Stimulated activated CD4-positive, alpha-beta T cell treated with anti-CD3 and anti-CD28 coated beads, Interleukin-1b, Interleukin-23, amount 100 ng/mL, for 24 hours (primary cell): ENCODE measurements at places on chromosomes 11 and 22.

GRCh38 chr22:24230911-24231656 lies 13.8 kb downstream of the GGT5 start:
- DNase-seq: peak; percentile 35

GRCh38 chr11:12266943-12267342 lies 110.4 kb upstream of the PARVA start:
- no peak for DNase-seq

GRCh38 chr11:96486890-96487611 lies 97.2 kb downstream of the JRKL start:
- no peak for DNase-seq

- no peak for DNase-seq
Measured at GRCh38 chr22:32308934-32309333, 48.7 kb upstream of the RFPL3 start.

- DNase-seq: no peak
Measured at GRCh38 chr11:124612567-124613246, 1.5 kb downstream of the PANX3 start.

GRCh38 chr11:71151561-71151960 lies 100.8 kb downstream of the SHANK2 start:
- no peak for DNase-seq

GRCh38 chr11:128865490-128865889 lies 1.6 kb downstream of the KCNJ1 start:
- DNase-seq: no peak

DNA sequence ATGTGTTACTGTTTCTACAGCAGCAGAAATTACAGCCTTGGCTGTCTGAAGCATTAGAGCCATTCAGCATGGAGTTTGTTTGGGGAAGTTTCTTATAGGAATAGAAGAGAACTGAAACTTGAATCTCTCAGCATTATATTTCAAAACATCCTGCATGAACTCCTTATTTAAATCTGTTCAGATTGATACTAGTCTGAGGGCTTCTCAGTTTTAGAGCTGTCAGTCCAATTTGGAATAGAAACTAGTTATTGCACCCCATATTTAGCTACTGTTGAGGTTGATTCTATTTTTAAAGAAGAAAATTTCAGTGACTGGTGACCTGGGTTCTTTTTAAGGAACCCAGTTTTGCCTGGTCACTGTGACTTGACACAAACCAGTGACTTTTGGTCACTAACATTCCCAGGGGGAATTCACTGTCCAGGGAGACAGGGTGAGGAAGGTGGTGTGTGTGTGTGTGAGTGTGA lies 126.0 kb upstream of the TTC12 start:
- no peak for DNase-seq

GRCh38 chr11:68591719-68592118 lies 92.6 kb upstream of the GAL start:
- DNase-seq: no peak

- no peak for DNase-seq
Measured at GRCh38 chr11:3738241-3738640, 59.1 kb downstream of the NUP98 start.

DNA sequence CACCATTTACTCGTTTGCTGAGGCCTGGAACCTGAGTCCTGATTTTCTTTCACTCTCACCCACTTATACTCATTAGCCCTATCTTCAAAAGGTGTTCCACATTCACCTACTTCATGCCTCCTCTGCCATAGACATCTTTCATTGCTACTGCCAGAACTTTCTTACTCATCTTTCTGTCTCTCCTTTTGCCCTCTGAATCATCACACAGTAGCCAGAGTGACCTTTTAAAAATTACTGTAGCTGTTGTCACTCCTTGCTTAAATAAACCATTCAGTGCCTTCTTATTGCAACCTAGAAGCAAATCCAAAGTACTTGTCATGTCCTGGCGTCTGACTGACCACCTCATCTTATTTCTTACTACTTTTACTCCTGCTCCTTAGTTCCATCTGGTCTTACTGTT lies 38.2 kb downstream of the ATXN10 start:
- no peak for DNase-seq

DNA sequence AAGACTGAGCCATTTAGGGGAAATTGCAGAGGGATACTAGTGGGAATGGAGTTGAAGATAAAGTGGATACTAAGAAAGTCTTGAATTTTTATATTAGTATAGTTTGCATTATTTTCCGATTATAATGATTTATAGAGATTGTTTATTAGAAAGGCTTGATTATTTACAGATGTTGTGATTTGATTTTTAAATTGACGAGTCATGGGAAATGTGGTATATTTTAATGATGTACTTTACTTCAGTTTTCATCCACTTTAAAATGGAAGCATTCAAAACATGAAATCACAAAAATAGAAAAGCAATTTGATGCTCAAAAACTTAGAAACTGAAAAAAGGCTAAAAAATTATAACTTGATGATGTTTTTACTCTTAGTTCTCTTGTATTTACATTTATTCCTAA lies 21.2 kb downstream of the USP47 start:
- DNase-seq: no peak

- DNase-seq: no peak
Measured at GRCh38 chr11:129720156-129720555, 95.5 kb upstream of the TMEM45B start.

- no peak for DNase-seq
Measured at GRCh38 chr22:37967637-37968451, 14.3 kb downstream of the POLR2F start.

DNA sequence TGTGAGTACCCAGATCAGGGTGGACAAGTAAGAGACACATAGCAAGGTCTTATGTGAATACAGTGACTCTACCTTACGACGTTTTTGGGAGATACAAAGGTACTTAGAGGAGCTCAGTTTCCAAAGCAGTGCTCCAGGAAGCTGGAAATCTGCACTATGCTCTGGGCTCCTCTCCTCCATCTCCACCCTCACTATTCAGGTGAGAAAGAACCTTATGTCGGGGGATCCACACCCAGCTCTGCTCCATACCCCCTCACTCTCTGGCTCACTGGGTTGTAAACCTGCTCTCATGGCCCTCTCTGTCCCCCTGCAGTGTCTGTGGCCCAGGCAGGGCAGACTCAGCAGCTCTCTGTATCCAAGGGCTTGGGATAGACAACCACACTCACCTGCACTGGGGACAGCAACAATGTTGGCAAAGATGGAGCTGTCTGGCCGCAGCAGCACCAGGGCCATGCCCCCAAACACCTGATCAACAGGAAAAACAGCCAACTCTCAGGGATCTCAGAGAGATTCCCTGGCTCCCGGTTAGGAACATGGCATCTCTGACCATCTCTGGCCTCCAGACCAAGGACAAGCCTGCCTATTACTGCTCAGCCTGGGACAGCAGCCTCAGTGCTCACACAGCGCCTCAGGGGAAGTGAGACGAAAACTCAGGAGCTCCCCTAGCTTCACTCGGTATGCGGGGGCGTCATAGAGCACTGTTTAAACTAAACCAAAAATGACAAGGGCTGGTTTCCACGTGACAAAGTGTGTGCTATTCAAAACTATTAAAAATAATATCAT lies 60.9 kb upstream of the TOP3B start:
- DNase-seq: no peak

DNA sequence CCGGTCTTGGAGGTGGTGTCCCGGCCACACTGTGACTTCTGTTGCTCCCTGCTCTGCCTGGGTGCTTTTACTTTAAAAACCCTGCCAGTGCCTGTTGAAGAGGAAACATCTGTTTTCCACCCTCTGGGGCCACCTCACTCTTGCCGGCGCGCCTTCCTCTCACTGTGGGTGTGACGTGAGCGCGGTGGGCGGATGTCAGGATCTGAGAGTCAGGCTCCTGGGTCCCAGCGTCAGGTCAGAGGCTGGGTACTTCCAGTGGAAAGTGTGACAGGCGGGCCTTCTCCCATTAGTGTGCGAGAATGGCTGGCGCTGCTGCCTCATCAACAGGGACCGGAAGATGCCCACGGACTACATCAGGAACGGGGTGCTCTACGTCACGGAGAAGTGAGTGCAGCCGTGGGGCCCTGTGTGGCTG lies 54.2 kb downstream of the GRAMD4 start:
- DNase-seq: peak; percentile 89

DNA sequence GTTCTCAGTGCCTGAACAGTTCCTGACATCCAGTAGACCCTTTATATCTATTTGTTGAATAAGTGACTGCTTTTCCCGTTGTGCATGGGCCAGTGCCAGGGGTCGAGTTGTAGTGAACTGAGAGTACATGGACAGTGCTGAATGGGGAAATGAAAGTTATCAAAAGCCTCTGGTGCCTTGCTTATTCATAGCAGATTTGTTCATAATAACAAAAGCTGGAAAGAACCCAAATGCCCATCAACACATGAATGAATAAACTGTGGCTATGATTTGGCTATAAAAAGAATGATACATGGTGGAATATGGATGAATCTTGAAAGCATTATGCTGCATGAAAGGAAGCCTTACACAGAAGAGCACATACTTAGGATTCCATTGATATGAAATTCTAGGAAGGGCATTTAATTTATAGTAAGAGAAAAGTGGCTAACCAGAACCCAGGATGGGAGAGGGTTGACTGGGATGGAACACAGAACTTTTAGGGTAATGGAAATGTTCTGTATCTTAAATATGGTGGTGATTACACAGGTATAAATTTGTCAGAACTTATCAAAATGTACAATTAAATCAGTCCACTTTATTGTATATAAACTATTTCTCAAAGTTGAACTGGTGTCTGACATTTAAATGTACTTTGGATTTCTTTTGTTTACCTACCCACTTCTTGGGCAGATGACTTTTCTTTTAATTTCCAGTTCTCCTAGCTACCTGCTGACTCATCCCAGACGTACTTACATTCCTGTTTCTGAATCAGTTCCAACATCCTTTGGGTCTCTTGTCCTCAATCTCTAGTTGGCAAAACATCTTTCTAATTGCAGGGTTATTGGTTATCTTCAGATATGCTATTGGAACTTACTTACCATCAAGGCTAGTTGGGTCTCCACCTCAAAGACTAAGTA lies 42.8 kb downstream of the PACS1 start:
- no peak for DNase-seq

DNA sequence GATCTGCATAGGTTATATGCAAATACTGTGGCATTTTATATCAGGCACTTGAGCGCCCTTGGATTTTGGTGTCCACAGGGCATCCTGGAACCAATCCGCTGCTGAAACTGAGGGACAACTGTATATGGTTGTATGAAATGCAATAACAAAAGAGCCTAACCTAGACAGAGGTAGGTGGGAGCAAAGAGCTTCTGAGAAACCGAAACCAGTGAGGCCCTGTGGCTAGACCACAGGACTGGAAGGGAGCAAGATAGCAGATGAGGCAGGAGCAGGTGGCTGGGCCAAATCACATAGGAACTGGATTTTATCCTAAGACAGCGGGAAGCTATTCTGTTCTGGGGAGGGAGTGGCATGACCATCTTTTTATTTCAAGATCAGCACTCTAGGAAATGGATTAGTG lies 30.1 kb downstream of the RCN1 start:
- DNase-seq: no peak

- no peak for DNase-seq
Measured at GRCh38 chr11:77201991-77202841, 74.2 kb downstream of the MYO7A start.

GRCh38 chr11:45921561-45922424 lies 663 bp upstream of the LARGE2 start:
- no peak for DNase-seq

- no peak for DNase-seq
Measured at GRCh38 chr11:7527029-7527428, 13.2 kb downstream of the PPFIBP2 start.

GRCh38 chr11:27028561-27028965 lies 12.1 kb upstream of the BBOX1 start:
- no peak for DNase-seq

DNA sequence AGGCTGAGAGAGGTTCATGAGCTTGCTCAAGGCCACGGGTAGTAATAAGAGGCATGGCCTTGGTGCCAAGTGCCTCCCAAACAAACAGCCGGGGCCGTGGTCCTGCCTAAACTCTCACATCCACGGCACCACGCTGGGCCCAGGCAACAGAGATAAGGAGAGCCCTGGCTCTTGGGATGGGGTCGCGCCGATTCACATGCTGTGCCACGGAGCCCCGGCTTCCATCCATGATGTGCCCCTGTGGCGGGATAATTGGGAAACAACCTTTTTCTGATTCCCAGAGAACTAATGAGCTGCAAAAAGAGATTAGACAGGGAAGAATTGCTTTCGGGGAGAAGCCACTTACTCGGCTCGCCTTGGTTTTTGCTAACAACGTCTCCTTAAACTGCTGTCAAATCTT lies 22.0 kb downstream of the TP53AIP1 start:
- DNase-seq: no peak

DNA sequence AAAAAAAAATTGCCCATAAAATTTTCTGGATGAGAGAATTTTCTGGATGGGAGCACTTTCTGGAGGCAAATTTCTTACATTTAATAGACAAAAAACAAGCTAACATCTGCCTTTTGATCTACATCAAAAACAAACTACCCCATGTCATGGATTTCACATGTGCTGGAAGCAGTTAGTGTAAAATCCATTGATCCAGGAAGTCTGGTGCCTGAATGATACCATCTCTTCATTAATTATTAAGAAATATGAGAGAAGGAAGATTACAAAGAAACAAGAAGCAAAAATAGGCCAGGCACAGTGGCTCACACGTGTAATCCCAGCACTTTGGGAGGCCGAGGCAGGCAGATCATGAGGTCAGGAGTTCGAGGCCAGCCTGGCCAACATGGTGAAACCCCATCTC lies 53.2 kb upstream of the FAM181B start:
- no peak for DNase-seq

DNA sequence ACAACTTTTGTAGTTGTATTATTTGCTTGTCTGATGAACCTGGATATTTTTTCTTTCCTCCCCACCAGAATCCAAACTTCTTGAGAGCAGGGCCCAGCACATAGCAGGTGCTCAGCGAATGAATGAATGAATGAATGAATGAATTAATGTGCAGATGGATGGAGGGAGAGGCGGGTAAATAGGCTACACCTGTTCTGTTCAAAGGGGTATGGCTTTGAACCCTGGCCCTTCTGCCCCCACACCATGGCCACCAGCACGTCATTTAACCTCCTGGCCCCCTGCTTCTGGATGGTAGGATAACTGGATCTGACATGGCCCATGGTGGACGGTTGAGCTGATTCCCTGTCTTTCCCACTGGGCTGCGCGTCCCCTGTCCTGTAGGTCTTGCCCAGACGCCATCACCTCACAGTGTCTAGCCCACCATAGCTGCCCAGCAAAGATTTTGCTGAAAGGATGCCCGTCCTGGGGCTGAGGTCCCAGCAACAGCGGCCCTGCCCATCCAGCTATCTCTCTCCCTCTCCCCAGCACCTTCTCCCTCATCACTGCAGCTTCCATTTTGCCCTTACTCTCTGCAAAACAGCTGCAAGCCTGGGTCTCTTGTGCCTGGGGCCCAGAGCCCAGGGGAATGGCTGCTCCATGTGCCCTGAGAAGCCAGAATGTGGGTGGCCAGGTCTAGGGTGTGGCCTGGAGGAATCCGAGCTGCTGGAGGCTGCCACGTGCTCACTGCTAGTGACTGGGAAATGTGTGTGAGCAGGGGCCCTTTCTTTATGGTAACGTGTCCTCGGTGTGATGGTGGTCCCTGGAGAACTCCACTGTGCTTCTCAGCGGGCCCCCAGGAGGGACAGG lies 49.3 kb upstream of the LINC01488 start:
- no peak for DNase-seq

DNA sequence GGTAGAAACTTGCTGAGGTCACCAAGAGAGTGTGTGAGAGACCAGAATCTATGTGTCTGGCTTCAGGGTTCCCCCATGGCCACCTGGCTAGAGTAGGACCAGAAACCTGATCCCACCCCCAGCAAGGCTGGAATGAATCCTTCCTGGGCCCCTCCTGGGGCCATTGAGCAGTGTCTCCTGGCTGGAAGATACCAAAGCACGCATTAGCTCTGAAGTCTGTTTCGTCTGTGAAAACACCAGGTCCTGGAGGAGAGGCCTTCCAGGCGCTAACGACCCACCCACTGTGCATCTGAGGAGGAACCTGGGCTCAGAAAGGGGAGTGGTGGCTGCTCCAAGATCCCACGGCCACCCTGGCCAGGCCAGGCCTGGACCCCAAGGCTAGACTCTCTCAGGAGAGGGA lies 15.5 kb upstream of the TSKU start:
- no peak for DNase-seq
